ENCODE measurements at places on chromosomes 5 and 9.

DNA sequence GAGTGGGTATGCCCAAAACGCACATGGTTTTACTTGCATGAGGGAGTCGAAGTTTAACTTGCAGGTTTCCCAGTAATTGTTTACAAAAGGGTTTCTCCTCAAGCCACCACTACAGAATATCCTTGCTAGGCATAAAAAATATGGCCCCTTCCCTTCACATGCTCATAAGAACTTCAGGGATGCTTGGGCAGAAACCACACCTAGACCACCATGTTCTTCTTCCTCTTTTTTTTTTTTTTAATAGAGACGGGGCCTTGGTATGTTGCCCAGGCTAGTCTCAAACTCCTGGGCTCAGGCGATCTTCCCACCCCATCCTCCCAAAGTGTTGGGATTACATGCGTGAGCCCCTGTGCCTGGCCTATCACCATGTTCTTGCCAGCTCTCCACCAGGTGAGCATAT is 18.6 kb upstream of the PLIN2 start:
- no peak for DNase-seq

DNA sequence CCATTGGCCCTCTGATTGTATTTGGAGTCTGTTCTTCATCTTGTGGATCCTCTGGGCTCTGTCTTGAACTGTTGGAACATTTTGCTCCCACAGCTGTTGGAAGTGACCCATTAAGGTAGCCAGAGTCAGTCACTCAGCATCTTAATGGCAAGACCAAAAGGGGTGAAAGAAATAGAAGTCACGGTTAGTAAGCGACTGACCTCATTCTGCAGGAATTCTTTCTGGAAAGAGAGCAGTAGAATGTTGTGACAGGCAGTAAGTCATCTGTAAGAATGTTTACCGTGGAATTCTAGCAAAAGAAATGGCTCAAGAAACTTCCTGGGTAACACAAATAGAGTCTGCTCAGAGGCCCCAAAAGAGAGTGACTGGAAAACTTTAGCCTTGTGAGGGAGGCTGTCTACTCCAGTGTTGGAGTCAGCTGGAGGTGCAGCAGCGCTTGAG is 28.6 kb upstream of the TNC start:
- DNase-seq, result no peak

DNA sequence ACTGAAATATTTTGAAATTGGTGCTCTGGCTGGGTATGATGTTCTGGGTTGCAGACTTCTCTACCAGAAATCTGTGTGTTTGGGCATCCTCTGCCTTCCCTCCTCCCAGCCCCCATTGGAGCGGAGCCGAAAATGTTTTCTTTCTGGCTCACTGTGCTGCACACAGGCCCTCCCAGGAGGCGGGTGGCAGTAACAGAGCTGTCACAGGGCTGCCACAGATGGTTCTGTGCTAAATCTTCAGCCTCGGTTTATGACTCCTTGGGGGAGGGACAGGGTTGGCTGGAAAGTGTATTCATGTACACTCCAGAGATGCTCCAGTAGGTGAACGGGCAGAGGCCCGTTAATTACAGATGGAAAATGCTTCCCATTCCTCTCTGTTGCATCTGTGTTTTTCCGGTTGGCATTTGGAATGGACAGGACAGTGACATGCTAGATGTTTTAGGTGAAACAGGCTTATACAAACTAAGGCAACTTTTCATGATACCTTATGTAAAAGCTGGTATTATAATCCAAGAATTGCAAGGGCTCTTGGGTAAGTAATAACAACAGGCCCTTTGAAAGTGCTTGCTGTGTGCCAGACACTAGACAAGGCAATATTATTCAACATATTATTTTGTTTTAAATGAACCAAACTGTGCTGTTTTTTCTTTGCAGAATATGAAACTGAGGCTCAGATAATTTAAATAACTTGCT is 180.2 kb downstream of the ADCY2 start:
- no peak for DNase-seq

DNA sequence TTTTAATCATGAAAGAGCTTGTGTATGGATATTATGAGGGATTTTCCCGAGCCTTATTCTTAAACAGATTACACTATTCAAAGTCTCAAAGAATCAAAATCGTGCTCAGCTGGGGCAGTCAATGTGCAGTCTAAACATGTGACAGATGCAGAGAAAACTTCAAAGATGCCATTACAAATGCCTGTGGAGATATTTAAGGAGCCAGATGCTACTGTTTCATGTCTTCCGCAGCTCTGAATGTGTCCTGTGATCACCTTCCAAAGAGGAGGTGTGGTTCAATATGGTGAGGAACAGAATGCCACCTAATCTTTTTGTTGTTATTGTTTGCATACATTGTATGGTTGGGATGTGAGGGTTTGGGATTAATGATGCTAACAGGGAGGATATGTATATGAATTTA is 593.3 kb upstream of the ARRDC3 start:
- DNase-seq, result no peak

DNA sequence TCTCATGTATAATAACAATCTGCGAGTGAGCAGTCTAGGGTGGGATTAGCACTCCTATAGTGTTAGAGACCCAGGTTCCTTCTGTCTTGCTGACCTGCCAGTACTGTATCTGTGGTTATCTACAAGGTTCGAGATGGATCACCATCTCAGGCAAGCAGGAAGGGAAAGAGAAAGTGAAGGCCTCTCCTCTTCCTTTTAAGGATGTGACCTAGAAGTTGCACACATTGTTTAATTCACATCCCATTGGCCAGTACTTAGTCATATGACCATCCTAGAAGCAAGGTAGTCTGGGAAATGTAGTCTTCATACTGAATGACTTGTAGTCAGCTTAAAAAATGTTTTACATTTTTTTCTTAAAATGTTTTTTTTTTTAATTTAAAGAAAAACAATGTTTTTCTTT is 168.6 kb downstream of the CARTPT start:
- peak; percentile 8 for DNase-seq

GRCh38 chr5:174608631-174609097 is 115.7 kb upstream of the MSX2 start:
- DNase-seq, result no peak

GRCh38 chr5:147509041-147509709 is 693 bp downstream of the DPYSL3 start:
- no peak for DNase-seq

DNA sequence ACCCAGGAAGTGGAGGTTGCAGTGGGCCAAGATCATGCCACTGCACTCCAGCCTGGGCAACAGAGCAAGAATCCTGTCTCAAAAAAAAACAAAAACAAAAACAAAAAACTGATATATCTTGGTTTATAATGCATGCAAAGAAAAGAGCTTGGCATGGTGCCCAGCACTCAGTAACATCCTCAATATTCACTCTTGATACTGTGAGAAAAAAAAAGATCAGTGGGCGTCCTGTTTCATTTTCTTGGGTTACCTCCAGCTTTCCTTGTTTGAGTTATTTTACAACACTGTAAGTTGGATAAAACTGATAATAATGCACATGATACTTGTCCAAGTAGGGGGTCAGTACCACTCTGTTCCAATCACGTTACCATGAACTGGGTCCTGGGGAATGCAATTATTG is 7.8 kb downstream of the PHYHD1 start:
- no peak for DNase-seq

- no peak for DNase-seq
These were observed 326.8 kb upstream of the SGCD start for GRCh38 chr5:156000115-156000514.

GRCh38 chr9:134157378-134157885 is 6.9 kb downstream of the RNU6ATAC start:
- no peak for DNase-seq

DNA sequence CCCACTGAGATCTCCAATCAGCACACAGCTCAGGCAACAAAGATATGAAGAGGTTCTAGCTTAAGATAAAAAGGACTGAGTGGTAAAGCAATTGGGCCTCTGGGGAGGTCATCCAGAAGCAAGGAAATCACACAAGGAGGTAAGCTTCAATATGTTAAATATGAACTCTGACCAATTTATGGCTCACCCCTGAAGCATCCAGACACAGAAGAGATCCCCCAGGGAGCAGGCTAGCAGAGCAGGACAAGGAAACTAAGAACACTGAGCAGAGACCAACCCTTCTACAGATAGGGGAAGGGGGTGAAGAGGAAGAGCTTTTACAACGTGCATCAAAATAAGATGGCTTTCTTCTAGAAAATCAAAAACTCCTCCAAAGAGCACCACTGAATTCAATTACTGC is 616.2 kb downstream of the DNAH5 start:
- DNase-seq, result no peak

- DNase-seq, result no peak
These were observed 4.7 kb downstream of the PTGES2 start for GRCh38 chr9:128122809-128123175.

GRCh38 chr5:137167187-137167586 is 331.9 kb downstream of the SPOCK1 start:
- no peak for DNase-seq

- no peak for DNase-seq
These were observed 121.6 kb downstream of the ADAMTSL1 start for GRCh38 chr9:18595597-18595996.

DNA sequence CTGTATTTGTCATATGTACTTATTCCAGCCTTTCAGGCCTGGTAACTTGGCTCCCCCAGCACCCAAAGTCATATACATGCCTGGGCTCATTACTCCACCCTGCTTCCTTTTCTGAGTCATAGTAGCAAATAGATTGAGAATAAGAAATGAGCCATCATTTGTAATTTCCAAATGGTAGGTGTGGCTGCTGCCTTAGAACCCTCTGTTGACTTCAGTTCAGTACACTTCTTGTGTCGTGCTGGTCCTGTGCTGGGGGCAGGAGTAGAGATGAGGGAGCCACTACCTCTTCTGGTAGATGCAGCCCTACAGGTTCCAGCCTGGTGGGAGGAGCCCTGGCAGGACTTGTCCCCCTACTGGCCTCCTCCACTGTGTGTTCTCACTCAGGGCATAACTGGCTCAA is 11.1 kb downstream of the GM2A start:
- no peak for DNase-seq

- no peak for DNase-seq
These were observed 77.5 kb upstream of the OLFM1 start for GRCh38 chr9:135009794-135010585.

GRCh38 chr9:95101326-95101725 is 216.2 kb downstream of the FANCC start:
- DNase-seq, result no peak

DNA sequence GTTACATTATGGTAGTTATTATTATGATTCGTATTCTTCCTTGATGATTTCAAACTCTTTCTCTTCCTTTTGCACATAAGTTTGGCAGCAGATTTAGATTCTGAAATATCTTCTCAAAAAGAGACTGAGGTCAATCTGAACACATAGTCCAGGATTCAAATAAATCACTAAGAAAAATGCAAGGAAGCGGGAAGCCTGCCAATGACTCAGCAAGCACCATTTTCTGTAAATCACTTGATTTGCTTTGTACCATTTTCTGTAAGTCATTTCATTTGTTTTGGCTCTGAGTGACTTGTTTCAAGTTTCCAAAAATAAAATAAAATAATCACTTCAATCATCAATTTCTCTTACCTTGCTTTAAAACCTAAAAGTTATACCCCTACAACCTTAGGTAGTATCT is 24.6 kb upstream of the GLIS3 start:
- DNase-seq, result no peak

- DNase-seq, result no peak
These were observed 24.6 kb downstream of the PDZD2 start for GRCh38 chr5:31663519-31663918.

DNA sequence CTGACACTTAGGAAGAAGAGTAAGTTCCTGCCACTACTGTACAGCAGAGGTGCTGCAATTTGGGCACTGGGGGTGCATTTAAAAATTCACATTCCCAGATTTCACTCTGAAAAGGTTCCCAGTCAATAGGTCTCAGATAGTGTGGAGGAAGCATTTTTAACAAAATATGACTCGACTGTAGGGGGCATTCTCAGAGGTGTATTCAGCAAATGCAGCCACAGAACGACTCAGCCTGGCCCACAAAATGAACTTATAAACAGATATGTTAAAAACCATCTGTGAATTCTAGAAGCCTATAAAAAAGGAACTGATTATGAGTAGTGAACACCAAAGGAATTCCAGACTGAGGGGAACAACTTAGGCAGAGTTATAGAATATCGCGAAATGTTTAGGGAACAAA is 31.1 kb downstream of the MLLT3 start:
- DNase-seq, result no peak

GRCh38 chr9:77534376-77535057 is 113.6 kb downstream of the GNA14 start:
- no peak for DNase-seq

DNA sequence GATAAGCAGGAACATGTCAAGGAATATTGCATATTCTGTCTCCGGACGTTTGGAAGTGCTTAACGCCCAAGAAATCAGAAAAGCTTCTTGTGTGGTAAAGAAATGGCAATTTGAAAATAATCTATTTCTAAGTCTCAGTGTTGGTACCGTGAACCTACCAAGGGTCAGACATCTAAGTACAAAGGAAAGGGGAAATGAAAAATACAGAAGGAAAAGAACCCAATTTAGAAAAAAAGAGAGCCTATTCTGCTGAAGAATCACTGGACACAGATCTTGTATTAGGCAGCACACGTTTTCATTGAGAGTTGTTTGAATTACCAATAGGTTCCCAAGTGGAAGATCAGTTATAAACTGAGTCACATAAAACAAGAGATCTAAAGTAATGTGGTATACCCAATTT is 46.9 kb upstream of the CEP78 start:
- DNase-seq, result no peak

DNA sequence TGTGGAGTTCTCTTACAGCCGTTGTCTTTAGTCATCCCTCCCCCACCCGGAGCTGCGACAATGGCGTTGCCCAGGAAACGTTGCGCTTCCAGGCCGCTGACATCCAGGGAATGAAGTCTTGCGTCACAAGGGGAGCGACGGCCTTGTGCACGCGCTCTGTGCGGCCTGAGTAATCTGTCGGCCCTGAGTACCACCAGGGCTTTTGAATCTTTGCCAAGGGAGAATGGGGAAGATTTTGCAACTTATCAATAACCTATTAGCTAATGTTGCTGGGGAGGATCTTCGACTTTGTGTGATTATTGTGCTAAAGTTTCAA is at the start of gene SOX30:
TSS of gene SOX30 (minus strand) at position 62 of the 316 bp plus-strand sequence. CDS start 360 bp downstream, outside the sequence.
- DNase-seq, result no peak

GRCh38 chr9:109022873-109023272 is 9.6 kb upstream of the CTNNAL1 start:
- DNase-seq, result no peak

DNA sequence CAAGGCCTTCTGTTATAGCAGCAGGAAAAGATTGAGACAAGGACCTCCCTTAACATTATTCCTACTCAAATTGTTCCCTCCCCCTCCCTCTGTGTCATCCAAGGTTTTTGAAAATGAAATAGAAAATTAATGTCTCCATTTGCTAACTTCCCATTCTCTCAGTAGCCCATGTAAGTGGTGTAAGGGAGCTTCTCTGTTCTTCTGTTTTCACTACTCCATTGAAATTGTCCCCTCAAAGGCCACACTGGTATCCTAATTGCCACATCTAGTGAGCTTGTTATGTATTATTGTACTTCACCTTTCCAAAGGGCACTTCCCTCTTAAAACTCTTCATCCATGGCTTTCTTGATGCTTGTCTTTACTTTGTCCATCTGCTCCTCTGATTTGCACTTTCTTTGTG is 131.2 kb upstream of the PIK3R1 start:
- DNase-seq, result no peak

DNA sequence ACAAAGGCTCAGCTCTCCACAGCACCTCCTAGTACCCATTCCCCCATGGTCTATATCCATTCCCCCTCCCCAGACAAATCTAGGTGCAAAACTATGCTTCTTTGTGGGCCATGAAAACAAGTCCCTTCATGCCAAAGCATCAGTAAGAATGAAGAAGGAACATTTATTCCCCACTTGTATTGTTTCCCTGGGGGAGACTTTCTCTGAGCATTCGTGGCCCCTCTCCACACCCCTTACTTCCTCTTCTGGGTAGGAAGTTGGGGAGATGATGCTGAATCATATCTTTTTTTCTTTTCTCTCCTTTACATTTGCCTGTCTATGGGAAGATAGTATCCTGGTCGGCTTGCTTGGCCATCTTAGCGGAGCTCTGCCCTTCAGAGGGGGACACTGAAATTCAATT is 246.8 kb downstream of the NSG2 start:
- no peak for DNase-seq
